ENCODE measurements at places on chromosomes 3 and 15. TPM values are rescaled to one million over a fixed set of nuclear protein-coding genes. Genes with fewer than 3 reads are reported as not detected.

DNA sequence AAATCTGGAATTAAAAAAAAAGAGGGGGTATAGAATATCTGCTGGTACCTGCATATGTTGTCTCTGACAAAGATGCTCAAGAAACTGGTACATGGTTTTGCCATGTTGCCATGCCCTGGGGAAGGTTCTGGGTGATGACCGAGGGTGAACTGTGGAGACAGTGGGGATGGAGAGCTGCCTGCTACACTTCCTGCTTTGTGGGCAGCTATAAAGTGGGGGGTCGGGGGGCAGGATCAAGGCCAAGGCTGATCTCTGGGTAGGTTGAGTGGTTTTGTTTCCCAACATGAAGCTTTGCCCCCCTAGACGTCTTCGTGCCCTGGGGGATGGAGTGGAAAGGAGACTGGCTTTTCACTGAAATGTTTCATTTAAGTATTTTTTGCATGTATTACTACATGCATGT is 74.6 kb downstream of the IQSEC1 start:
- no peak for DNase-seq

DNA sequence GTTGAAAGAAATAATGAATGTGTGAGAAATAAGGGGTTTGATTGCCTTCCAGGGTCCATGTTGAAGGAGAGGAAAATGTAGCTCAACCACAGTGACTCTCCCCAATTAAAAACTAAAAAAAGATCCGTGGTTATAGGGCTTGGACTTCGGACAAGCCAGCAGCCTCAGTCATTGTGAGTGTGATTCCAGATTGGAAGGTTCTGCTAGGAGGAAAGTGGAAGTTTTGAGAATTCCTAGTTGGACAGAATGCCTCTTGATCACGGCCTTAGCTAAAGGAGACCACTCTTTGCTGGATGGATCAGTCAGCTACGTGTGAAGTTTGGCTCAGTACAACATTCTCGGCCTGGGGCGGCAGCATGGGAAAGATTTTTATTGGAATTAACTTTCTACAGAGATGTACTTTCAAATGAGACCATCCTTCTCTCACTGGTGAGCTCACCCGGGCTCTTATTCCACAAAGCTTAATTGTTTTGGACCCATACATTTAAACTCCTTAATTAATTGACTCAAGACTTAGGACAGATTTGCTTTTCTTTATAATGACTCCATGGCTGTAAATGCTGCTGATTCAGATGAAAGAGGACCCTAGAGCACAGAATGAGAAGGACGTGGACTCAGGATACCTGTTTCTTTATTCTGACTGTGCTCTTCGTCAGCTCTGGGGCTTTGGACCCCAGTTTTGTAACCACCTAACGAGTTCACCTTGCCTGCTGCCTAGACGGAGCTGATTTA is 27.5 kb downstream of the FLNB start:
- no peak for DNase-seq

Gene MAP3K13
- 8.4 TPM for total RNA-seq

DNA sequence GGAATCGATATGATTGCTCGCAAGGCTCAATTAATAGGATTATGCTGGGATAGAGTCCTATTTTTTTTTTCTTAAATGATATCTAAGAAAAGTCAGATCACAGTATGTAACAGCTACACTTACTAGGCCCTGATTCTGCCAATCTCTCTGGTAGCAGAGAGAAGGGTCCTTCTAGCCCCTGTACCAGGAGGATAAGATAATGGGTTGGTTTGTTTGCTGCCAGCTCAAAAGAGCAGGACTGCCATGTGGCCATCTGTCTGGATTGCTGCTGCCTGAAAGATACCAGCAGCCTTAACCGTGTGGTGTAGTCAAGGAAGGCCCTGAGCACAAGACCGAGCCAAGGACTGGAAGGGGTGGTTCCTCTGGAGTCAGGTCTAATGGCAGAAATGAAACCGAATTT is 236.4 kb downstream of the KLF13 start:
- DNase-seq: no peak

DNA sequence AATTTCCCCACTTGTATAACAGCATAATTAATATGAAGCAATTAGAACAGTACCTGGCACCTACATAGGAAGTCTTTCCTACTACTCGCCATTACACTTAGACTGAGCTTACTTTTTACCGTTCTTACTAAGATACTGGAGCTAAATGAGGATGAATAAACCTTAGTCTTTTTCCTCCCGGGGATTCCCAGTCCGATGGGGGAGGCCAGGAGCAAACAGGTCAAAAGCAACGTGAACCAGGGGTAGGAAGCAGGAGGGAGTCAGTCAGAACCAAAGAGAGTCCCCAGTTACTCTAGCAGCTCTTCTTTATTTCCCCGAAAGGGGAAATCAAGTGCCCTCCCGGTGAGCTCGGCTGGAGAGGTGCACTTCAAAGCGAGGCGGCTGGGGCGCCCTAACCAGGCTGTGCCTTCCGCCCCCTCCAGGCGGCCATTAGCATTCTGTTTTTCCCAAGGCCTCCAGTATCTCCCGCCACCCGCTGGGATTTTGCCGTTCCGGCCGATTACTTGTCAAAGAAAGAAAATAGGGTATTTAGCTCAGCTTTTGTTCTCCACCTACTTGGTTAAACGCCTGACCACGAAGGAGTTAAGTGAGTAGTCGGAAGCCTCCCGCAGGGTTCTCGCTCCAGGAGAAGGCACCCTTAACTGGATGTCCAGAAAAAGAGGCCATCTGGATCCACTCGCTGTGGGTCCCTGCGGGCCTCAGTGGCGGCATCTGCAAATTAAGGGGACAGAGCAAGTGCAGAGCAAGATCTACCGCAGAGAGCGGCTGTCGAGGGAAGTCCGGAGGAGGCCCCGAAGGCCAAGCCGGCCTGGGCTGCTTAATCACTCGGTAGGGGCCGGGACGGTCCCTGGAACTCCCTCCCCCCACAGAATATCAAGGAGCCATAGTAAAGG is 6.3 kb upstream of the EOMES start:
- no peak for DNase-seq

Measured in left ventricle myocardium inferior (tissue), 1 donor.